Breast epithelium (tissue), 4 donors: ENCODE measurements at places on chromosomes 12 and 14.

DNA sequence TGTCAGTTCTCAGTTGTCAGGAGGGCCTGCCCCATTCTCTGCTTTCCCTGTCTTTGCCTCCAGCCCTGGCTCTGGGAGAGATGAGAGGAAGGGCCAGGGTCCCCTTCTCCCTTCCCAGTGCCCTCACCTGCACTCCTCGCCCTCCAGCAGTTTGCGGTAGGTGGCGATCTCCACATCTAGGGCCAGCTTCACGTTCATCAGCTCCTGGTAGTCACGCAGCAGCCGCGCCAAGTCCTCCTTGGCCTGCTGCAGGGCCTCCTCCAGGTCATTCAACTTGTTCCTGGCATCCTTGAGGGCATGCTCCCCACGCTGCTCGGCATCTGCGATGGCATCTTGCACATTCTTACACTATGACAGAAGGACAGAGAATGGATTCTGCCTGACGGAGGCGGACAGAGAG, 5.4 kb downstream of the KRT2 start:
- peak; percentile 16 for DNase-seq

DNA sequence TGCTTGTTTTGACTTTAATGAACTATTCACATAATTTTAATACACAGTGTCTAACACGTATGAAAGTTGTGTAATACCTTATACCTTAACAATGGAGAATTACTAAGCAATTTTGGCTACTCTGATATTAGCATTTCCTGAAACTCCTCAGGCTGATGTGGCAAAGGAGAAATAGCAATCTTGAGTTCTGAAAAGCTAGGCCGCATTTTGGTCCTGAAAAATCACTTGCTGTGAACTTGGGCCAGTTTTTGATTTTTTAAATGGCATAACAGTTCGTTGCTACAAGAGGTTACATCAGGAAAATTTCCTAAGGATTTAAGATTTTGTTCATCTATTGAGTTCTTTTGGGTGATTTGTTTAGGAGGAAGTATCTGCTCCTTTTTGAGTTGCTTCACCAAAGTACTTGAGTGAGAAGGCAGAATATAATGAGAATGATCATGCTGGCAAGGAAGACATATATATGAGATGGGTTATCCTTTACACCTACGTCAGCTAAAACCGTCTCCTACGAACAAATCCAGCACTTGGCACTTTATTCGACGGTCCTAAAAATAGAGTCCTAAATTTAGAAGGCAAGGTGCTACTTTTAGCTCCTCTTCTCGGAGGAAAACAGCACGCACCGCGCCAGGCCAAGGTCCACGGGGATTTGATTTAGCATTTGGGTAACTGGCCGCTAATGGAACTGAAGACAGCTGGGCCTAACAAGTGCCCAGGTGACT, 32.2 kb downstream of the MIA2 start:
- no peak for DNase-seq

DNA sequence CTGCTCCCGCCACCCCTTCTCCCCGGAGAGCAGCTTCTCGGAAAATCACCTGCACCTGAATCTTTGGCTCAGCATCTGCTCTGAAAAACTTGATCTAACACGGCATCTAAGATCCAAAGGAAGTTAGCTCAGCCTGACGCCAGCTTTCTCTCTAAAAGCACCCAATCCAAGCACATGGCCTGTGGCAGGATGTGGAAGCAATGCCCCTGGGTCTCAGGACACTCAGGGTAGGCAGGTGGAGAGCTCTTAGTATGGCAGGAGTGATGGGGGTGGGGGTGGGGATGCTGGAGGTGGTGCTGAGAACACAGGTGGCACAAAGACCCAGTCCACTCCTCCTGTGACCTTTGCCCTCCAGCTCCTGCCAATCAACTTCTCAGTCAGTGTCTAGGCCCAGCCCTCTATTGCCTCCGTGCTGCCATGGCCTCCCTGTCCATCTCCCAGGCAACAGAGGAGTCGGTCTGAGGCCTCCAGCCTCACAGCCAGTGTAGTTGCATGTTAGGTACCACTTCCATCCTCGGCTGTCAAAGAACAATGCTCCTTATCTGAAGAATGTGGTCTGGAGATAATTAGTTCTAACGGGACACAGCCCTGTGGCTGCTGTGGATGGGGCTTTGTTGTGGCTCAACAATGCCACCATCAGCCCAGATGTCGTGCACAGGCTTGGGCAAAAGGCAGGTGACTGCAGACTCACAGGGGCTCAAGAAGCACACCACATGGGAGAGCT, 180.0 kb upstream of the C14orf180 start:
- DNase-seq, result no peak

DNA sequence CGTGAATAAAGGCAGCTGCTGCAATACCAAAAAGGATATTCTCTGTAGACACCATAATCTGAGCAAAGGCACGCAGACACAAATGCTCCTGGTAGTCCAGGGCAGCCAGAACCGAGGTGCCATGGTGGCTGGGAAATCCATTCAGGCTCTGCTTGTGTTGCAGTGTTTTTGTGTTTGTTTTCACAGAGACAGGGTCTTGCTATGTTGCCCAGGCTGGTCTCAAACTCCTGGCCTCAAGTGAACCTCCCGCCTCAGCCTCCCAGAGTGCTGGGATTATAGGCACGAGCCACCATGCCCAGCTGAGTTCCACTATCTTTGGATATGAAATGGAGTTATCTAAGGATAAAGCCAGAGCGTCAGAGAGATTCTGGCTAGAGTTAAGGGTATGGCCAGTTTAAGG, 39.8 kb downstream of the DCAF4 start:
- no peak for DNase-seq

DNA sequence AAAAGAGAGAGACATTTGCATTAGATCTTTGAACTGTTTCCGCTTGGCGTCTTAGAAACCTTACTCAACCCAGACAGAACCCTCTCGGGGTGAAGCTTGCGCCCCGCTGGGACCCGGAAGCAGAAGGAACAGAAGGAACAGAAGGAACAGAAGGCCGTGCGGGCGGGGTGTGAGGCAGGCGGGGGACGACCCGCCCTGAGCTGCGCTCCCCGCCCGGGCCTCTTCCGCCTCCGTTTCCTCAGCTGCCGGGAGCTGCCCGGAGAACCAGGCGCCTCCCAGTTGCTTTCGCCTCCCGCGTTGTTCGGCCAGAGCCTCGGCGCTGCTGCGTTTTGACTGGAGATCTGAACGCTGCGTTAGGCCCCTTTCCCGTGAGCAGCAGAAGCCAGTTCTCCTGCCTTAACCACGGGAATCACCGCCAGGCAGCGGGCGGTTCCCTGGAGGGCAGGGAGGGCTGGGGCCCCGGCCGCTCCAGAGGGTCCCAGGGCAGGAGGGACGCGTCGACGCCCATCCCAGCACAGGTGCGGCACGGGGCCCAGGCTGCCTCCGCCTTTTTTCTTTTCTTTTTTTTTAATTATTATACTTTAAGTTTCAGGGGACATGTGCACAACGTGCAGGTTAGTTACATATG, 19.3 kb upstream of the MMP17 start:
- no peak for DNase-seq

- no peak for DNase-seq
Measured at GRCh38 chr14:85702997-85703396, 173.1 kb downstream of the FLRT2 start.
